SK-MEL-5 (cell line): ENCODE measurements at places on chromosomes 11 and 22. TPM values are rescaled to one million over a fixed set of nuclear protein-coding genes. Genes with fewer than 3 reads are reported as not detected.

DNA sequence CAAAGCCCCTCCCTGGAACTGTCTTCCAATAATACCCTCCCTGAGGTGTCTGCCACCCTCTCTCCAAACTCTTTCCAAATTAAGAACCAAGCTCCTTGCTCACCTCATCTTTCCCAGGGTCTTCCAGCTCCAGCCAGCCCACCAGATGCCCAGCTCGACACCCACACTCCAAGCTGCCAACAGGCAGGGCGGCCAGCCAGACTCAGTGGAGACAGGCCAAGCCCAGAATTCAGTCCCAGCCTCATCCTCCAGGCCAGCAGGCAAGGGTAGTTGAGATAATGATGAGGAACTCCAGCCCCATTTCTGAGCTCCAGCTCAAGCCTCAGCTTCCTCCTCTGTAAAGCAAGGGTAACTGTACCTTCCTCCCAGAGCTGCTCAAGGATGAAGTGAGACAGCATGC is 132.9 kb downstream of the CHST1 start:
- DNase-seq: no peak

DNA sequence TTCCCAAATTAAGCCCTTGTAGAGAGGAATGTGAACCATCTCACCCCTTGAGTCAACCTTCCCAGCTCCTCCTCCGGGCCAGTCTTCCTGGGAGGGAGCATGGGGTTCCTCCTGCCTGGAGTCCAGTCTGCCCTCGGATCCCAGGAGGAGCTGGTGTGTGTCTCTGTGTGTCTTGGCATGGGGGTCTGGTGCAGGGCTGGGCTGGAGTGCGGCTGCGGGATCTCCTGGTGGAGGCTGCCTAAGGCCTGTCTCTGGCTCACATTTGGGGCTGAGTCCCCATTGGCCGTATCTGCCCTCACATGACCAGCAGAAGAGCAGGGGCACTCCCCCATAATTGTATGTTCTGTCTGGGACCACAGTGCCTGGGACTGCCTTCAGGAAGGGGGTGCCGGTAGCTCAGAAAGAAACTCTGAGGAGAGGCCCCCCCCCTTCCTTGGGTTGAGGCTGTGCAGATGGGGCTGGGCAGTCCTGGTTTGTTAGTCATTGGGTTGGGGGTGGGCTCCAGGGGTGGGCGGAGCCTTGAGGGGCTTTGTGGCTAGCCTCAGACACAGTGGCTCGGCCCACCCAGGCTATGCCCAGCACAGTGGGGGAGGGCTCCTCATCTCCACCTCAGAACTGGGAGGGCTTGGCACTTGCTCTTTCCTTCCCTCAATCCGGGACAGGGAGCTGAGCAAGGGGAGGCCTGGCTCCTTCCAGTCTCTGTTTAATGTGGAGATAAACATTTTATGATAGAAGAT is 2.9 kb downstream of the C1QTNF5 start:
- DNase-seq: no peak

GRCh38 chr22:46754110-46754799 is 8.2 kb upstream of the TBC1D22A start:
- no peak for DNase-seq

The OR5A1 gene
- total RNA-seq: not detected in 2 replicates
